Urinary bladder (tissue), 4 donors: ENCODE measurements at places on chromosomes 11 and 22.

DNA sequence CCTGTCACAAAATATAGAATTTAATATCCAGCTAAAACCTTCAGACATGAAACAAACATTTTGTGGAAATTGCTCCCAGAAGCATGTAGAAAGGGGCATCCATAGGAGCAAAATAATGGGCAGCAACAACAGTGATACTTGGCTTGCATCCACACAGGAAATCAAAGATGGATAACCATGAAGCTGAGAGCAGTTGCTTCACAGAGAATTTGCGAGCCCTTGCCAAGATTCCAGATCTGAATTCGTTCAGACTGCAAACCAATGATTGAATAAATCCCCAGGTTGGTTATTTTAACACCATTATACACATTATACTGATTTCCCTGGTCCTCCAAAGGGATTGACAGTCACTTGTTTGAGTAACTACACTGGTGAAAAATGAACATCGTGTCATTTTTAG, 15.6 kb upstream of the OR51L1 start:
- no peak for DNase-seq

DNA sequence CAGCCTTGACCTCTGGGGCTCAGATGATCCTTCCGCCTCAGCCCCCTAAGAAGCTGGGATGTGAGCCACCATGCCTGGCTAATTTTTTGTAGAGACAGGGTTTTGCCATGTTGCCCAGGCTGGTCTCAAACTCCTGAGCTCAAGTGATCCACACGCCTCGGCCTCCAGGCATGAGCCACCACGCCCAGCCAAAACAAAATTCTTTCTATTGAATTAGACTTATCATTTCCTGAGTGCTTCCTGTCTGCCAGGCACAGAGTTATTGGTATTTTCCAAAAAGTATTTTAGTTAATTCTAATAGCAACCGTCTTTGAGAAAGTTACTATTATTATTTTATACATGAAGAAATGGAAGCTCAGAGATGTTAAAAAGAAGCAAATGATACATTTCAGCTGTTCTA, 61.4 kb upstream of the LMO2 start:
- DNase-seq: no peak

GRCh38 chr11:8754241-8754640, 71.6 kb downstream of the RPL27A start:
- DNase-seq: no peak

- no peak for DNase-seq
Observed at GRCh38 chr11:79437278-79437980, 3.4 kb downstream of the TENM4 start.

DNA sequence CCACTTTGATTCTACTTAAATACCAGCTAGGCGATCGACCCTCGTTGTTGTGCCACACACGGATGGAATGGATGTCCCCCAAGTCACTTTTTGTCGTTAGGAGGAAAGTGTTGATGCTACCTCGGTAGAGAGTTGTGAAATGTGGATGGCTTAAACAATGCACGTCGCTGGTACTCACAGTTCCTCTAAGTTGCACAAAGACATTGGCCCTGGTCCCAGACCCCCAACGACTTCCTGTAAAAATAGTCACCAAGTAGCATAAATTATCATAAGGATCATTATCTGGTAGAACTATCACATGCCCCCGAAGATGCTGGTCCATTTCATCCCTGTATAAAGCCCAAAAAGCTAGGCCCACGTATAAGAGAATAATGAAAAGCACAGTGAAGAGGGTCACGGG, 3.8 kb downstream of the PKDREJ start:
- DNase-seq: no peak

GRCh38 chr11:73531386-73531785, 66.5 kb downstream of the FAM168A start:
- DNase-seq: no peak

DNA sequence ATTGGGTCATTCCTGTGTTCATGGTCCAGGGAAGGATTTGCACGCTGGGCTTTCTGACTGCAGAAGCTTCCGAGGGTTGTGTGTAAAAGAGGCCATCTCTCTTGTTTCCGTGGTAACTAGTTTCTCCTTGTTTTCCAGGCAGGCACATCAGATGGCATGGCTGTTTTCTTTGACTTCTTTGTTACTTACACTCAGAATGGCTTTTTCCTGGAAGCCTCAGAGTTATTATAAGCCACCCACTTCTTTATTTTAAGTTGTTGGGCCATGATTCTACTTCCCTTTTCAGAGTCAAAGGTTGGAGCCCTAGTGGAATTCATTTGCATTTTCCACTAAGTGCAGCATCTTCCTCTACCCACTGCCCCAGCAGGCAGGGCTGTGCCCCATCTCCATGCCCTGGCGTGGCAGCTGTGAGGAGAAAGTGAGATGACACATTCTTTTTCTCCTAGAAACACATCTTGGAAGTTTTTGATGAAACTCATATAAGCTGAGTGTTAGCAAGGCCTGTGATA, 94.9 kb downstream of the PRR5L start:
- no peak for DNase-seq

DNA sequence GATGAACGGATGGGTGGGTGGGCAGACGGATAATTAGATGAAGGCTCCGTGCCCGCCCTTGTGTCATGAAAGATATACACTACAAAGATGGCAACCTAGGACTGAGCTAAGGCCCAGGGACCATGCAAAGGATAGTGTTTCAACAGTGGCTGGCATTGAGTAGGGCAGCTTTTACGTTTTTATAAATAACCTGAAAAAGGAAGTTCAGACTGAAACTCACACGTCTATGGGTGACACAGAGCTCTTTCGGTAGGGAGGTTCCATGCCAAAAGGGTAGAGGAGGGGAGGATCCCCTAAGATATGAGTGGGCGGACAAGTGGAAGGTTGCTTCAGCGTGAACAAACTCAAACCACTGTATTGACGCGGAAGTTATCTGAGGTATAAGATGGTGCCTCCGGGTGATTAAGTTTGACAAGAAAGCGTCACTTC, 90.5 kb downstream of the UBASH3B start:
- no peak for DNase-seq

- DNase-seq: no peak
Observed at GRCh38 chr11:61890529-61891330, 615 bp downstream of the FADS3 start.

GRCh38 chr11:126113963-126114362, 51.3 kb upstream of the CDON start:
- no peak for DNase-seq

DNA sequence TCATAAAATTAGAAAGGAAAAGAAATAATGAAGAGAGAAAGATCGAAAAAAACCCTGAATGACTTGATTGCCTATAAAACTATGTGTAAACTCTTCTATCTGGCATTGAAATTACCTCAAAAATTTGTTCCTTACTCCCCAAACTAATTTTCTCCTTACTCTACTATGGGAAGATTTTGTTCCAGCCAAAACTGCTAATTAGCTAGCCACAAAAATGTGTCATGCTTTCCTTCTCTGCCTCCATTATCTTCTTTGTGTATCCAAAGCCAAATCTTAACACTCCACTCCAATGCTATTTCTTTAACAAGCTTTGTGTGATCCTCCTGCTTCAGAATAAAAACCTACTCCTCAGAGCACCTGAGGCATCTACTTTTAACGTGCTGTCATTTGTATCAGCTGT, 831.2 kb downstream of the METTL15 start:
- no peak for DNase-seq

- no peak for DNase-seq
Observed at GRCh38 chr11:77064648-77065217, 2.0 kb upstream of the CAPN5 start.

GRCh38 chr11:64294774-64295173, 3.7 kb downstream of the KCNK4 start:
- no peak for DNase-seq
